ENCODE measurements at places on chromosomes 5 and 9. TPM values are rescaled to one million over a fixed set of nuclear protein-coding genes. Genes with fewer than 3 reads are reported as not detected.
A peak's percentile ranks its signal among the peaks of the same experiment; 100 is the strongest.

LRRTM2 gene
- 0.08 TPM for polyA plus RNA-seq

F2RL2 gene
- polyA plus RNA-seq, result 0.40 TPM

DNA sequence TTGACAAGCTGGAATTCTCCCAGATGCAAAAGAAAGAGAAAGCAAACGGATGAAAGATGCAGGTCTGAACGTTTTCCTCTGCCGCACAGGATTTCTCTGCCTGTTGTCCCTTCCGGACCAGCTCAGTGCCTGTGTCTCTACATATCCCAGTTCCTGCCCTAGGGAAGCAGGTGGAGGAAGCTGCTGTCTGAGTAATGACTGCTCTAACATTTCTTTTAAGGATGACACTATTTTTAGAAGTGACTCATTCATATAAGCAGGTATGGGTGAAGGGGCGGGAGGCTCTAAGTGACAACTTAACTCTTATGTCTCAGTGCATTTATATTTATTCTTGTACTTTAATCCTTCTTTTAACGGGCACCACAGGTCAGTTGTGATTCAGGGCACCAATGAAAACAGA, 128.8 kb downstream of the SLC24A2 start:
- DNase-seq, result no peak

DNA sequence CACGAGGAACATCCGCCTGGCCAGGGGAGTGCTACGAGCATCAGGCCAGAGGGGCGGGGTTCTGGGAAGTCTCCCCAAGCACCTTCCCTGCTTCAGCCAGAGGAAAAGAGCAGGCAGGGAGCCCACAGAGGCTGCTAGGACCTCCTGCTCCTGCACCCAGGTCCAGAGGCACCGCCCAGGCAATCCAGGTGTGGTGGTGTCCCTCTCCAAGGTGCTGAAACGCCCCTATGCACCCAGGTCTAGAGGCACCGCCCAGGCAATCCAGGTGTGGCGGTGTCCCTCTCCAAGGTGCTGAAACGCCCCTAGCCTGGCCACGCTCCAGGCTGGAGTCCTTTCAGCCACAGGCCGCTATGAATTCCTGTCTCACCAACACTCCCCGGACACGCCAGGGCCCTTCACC, 10.7 kb upstream of the UBAC1 start:
- peak; percentile 79 for DNase-seq

GRCh38 chr9:134333874-134334581, 7.8 kb downstream of the RXRA start:
- DNase-seq, result peak; percentile 69

DNA sequence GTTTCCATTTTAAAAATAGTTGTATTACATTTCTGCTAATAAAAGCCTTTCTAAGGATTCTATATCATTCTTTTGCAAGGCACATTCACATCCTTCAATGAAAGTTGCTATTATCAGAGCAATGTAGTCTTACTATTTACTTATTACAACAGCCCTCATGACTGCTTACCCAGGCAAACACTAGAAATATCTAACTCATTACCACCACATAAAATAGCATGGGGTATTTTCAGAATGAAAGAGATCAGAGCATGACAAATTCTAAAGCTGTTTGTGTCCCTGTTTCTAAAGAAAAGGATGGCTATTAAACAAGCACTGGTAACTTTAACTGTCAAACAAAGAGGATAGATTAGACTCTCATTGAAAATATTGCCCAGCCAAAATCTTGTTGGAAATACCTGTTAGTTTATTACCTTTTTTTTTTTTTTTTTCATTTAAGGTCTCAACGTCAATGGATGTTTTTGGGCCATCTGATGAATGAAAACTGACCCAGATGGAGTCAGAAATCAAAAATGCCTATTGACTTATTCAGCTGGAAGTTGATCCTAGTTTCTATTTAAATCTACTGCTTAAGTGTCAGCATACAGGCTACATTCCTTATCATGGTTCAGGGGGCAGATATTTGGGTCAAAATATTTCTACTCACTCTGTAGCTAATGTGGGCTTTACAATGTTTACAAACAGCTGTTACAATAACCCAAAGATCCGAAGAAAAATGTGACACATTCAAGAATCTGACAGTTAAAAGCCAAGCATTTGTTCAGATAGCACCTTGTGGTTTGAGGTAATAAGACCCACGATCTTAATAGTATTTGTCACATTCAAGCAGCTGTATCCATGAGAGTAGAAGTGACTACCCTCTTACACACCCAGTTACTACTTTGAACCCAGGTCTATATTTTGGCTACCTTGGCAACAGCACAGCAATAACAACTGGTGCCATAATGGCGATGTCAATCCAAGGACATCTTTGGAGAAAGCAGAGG, 554.8 kb upstream of the MEF2C start:
- no peak for DNase-seq

- peak; percentile 53 for DNase-seq
Observed at GRCh38 chr9:113675475-113675941, 200.6 kb upstream of the ZNF618 start.

- DNase-seq, result no peak
Observed at GRCh38 chr9:95137587-95138145, 179.8 kb downstream of the FANCC start.

- DNase-seq, result no peak
Observed at GRCh38 chr9:73151653-73152542, at the start of gene ANXA1. TSS of gene ANXA1 (plus strand) at chr9:73151865. CDS start at chr9:73158536, 6,671 bp downstream.
